NCI-H1436 treated with DMSO at 0.1 percent for 48 hours (cell line): ENCODE measurements at places on chromosomes 6 and 20.

- DNase-seq = no peak
These were observed 2.4 kb upstream of the PRPH2 start for GRCh38 chr6:42724825-42725224.

- DNase-seq = no peak
These were observed 12.3 kb downstream of the PXT1 start for GRCh38 chr6:36430351-36430750.

- no peak for DNase-seq
These were observed 56.8 kb upstream of the EEF1A1 start for GRCh38 chr6:73577676-73578075.

- DNase-seq = no peak
These were observed 4.5 kb downstream of the DLL1 start for GRCh38 chr6:170286246-170286933.

- no peak for DNase-seq
These were observed 3.1 kb upstream of the CCDC167 start for GRCh38 chr6:37502703-37503291.

DNA sequence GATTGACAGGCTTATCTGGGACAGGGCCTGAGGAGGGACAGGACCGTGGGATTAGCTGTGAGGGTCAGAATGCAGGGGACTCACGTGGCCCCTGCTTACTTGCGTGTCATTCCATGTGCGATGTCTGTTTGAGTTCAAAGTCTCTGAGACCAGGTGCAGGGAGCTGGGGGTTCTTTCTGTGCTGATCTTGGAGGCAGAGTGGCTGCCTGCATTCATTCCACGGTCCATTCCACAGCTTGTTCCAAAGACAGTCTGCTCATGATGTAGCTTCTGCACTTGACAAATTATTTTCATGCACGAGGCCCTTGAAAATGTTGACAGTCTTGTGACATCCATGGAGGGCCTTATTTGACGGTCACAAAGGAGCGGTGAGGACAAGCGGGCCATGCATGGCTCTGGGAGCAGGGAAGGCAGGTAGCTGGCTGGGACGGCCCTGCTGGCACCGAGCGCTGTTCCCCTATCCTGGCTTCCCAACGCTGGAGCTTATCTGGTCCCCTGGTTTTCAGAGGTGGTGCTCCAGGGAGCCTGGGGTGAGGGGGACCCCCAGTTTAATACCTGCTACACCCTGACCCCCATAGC, 156.3 kb upstream of the RNF24 start:
- no peak for DNase-seq

DNA sequence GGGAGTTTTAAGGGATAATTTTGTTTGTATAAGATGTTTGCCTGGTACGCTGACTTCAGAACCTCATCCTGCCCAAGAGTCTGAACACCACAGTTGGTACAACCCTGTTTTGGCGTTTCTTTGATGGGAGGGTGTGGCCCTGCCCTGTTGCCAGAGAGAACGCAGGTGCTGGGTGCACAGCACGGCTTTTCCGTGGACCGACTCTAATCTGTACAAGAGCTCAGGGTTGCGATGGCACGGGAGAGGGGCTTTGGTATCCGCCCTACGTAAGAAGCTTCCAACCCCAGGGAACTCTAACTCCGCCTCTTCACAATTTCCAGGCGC, 1.3 kb downstream of the CYP24A1 start:
- no peak for DNase-seq
